Thoracic aorta endothelial cell (primary cell): ENCODE measurements at places on chromosomes 5 and 9. TPM values are rescaled to one million over a fixed set of nuclear protein-coding genes. Genes with fewer than 3 reads are reported as not detected.

WWC1 gene
- total RNA-seq, result 0.27 and 0.72 TPM in 2 replicates

GFRA3 gene
- not detected in 2 replicates for total RNA-seq

ADRB2 gene
- total RNA-seq, result 4.1 and 8.3 TPM in 2 replicates

NDOR1 gene
- total RNA-seq, result 8.2 and 11.1 TPM in 2 replicates

PCDHB9 gene
- 0.13 and 0.14 TPM in 2 replicates for total RNA-seq

HTR1A gene
- total RNA-seq, result not detected in 2 replicates

GPX3 gene
- 4.7 and 15.5 TPM in 2 replicates for total RNA-seq

CORO2A gene
- 0.40 and 0.72 TPM in 2 replicates for total RNA-seq

UNC5A gene
- total RNA-seq, result 0.22 and 0.66 TPM in 2 replicates

PCDHGB3 gene
- total RNA-seq, result 1.4 and 2.9 TPM in 2 replicates

IRX4 gene
- total RNA-seq, result not detected in 2 replicates

CD72 gene
- total RNA-seq, result not detected in 2 replicates

SLC2A8 gene
- 5.6 and 7.6 TPM in 2 replicates for total RNA-seq

TSLP gene
- 0.53 and 0.93 TPM in 2 replicates for total RNA-seq

GKAP1 gene
- 1.9 and 5.4 TPM in 2 replicates for total RNA-seq

RAI14 gene
- 322 and 386 TPM in 2 replicates for total RNA-seq

RNF208 gene
- 0.13 and 0.43 TPM in 2 replicates for total RNA-seq

SPATA31C1 gene
- total RNA-seq, result not detected in 2 replicates

JMY gene
- 11.4 and 14.9 TPM in 2 replicates for total RNA-seq

GDA gene
- 0.07 TPM in 1 of 2 replicates, not detected in the other for total RNA-seq

PCDHGC4 gene
- 1.3 and 1.9 TPM in 2 replicates for total RNA-seq

OR13C9 gene
- not detected in 2 replicates for total RNA-seq

CFAP77 gene
- total RNA-seq, result not detected in 2 replicates

PTPA gene
- total RNA-seq, result 82.3 and 87.6 TPM in 2 replicates

DOCK8 gene
- total RNA-seq, result 0.80 and 1.3 TPM in 2 replicates

LHFPL2 gene
- total RNA-seq, result 51.8 and 64.5 TPM in 2 replicates

CACNA1B gene
- 0.13 and 0.14 TPM in 2 replicates for total RNA-seq

ZNF883 gene
- 0.07 and 0.53 TPM in 2 replicates for total RNA-seq

CDX1 gene
- not detected in 2 replicates for total RNA-seq

OR5C1 gene
- not detected in 2 replicates for total RNA-seq

TLR4 gene
- 139 and 141 TPM in 2 replicates for total RNA-seq

TESK1 gene
- 6.4 and 9.0 TPM in 2 replicates for total RNA-seq

SOHLH1 gene
- total RNA-seq, result not detected in 2 replicates

SPINK4 gene
- not detected in 2 replicates for total RNA-seq

MARVELD2 gene
- total RNA-seq, result 4.9 and 8.9 TPM in 2 replicates

MELK gene
- 53.9 and 73.0 TPM in 2 replicates for total RNA-seq

FCN2 gene
- total RNA-seq, result not detected in 2 replicates

PCDHA11 gene
- total RNA-seq, result under 0.01 TPM in 1 of 2 replicates, not detected in the other

SLC6A19 gene
- total RNA-seq, result not detected in 2 replicates

HSD17B3 gene
- not detected in 2 replicates for total RNA-seq

PCDHB14 gene
- 0.14 and 0.53 TPM in 2 replicates for total RNA-seq

SPATA31D4 gene
- not detected in 2 replicates for total RNA-seq

SHOC1 gene
- total RNA-seq, result not detected in 2 replicates

GHR gene
- total RNA-seq, result 1.7 and 1.9 TPM in 2 replicates
